Vein endothelial cell (primary cell): ENCODE measurements at places on chromosomes 6 and 20. TPM values are rescaled to one million over a fixed set of nuclear protein-coding genes. Genes with fewer than 3 reads are reported as not detected.

LPA gene
- not detected in 2 replicates for total RNA-seq

SMOC2 gene
- total RNA-seq: not detected in 2 replicates

CLIC5 gene
- under 0.01 and 0.19 TPM in 2 replicates for total RNA-seq

VPS16 gene
- total RNA-seq: 34.6 and 37.6 TPM in 2 replicates

SRMS gene
- total RNA-seq: not detected in 2 replicates

BEND6 gene
- 0.19 and 0.33 TPM in 2 replicates for total RNA-seq
